ENCODE measurements at places on chromosomes 13 and 19. TPM values are rescaled to one million over a fixed set of nuclear protein-coding genes. Genes with fewer than 3 reads are reported as not detected.

DNA sequence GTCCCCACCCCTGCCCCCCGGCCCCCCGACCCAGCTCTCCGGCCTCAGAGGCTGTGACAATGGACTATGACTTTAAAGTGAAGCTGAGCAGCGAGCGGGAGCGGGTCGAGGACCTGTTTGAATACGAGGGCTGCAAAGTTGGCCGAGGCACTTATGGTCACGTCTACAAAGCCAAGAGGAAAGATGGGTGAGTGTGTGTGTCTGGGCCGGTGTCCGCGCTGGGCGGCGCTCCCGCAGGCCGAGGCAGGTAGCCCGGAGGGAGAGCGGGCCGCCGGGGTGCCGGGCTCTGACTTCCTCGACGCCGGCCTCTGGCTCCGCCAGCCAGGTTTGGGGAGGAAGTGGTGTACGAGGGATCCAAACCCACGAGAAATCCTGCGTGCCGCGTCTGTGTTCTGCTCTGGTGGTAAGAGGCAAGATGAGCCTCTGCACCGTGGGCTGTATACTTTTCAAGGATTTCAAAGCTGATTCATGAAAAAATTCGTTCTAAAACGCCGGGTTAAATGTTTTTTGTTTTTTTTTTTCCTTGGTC, 718 bp downstream of the CDK8 start:
- H3K27me3 ChIP-seq, result no peaks in the 10 kb centered on the region
- no peaks in the 10 kb centered on the region for H3K36me3 ChIP-seq
- H3K27ac ChIP-seq, result peak overlapping the region; percentile 88
- peaks cover 24% of the 10 kb centered on the region for H3K4me1 ChIP-seq
- DNase-seq, result peak; percentile 61

DNA sequence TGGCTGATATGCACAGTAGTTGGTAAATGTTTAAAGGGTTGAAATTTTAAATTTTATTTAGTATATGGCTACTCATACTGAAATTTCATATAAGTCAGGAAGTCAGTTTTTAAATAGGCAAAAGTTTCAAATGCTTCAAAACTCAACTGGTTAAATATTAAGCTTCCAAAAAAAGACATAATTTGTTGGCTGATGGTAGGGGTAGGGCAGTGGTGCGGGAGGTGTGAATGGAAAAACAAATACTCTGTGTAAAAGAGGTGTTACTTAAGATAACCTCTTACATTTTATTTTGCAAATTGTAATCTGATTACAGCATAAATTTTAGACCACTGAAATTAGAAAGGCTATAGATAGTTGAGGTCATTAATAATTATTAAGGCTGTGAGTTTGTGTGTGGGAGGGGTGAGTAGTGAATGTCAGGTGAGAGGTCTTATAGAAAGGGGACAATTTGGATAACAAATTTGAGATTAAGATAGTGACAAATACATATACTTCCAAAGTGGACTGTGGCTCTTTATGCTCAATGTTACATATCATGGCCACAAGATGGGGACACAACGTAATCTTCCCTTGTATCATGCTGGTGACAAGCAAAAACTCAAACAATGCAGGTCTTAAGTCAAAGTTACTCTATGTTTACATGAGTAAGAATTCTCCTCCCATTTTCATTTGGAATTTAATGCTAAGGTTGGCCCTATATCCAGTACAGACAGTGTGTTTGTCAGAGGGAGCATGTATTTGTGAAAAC, 36.6 kb upstream of the OXGR1 start:
- no peaks in the 10 kb centered on the region for H3K36me3 ChIP-seq
- no peaks in the 10 kb centered on the region for H3K27me3 ChIP-seq
- no peak for DNase-seq

DNA sequence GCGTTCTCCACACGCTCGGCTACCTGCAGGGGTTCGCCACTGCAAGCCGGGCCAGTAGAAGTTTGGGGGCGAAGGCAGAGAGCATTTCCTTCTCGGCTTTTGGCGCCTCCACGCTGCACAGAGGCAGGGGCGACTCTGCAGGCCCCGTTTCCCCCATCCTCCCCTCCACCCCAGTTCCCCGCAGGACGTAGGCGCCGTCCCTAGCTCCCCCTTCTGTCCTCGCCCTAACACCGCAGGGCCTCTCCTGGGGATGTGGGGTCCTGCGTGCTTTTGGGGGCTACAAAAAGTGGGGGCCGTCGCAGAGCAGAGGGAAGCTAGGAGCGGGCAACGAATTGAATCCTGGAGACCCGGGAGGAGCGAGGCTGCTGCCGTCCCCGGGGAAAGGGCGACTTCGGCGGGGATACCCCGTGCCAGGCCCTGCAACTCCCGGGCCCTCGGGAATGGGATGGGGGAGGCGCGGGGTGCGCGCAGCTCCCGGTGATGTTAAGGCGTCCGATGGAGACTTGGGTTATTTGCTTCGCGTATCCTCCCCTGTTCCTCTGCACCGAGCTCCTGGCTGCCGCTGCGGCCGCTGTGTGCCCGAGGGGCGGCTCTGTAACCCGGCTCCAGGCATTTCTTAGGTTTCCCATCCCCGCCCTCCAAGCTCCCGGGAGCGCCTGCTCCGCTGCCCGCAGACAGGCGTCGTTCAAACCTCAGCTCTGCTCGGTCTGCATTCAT, 255.9 kb upstream of the SOX21 start:
- peaks cover 8% of the 10 kb centered on the region for H3K27me3 ChIP-seq
- H3K4me1 ChIP-seq, result no peaks in the 10 kb centered on the region
- DNase-seq, result no peak
- H3K36me3 ChIP-seq, result no peaks in the 10 kb centered on the region

DNA sequence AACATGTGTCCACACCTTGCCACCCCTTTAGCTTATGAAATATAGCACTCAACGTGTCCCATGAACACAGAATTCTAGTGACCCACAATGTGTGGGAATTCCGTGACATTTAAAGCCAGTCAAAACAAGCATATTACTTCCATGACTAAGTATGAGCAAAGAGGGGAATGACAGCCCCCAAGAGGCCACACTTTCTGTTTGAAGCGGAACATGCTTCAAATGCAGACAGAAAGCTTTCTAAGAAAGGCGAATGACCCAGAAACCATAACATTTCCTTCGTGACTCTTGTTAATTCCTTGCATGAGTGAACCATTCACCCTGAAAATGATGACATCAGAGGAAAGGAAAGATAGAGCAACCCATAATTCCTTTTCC, 122.0 kb upstream of the FNDC3A start:
- H3K27me3 ChIP-seq, result no peaks in the 10 kb centered on the region
- DNase-seq, result no peak
- H3K36me3 ChIP-seq, result no peaks in the 10 kb centered on the region
- H3K4me1 ChIP-seq, result no peaks in the 10 kb centered on the region
- no peak overlapping the region for H3K4me3 ChIP-seq
- H3K27ac ChIP-seq, result no peak overlapping the region

DNA sequence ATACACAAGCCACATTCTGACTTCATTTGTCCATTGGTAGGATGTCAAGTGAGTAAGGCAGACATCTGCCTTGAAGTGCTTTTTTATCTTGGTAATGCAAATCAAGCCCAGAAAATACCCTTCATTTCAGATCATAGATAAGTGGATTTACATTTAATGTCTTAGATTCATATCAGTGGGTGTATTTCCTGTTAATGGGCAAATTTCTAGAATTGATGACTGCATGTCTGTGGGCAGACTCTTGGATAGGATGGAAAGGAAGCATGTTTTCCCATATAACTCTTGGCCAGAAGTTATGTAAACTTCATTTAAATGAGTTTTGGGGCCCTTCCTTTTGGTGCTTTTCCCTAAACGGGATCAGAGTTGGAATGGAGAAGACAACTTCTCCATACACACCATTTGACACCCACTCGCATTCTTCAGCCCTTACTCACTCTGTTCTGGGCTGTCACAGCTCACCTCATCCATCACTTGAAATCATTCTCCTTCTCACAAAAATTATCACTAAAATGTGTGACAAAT, 154.6 kb downstream of the FLT1 start:
- H3K27ac ChIP-seq, result no peak overlapping the region
- H3K27me3 ChIP-seq, result no peaks in the 10 kb centered on the region
- no peaks in the 10 kb centered on the region for H3K4me1 ChIP-seq
- no peak overlapping the region for H3K4me3 ChIP-seq
- DNase-seq, result no peak

ZNF417 gene
- total RNA-seq, result 7.5 TPM

Data from right atrium auricular region (tissue), 2 donors.